Smooth muscle cell of the pulmonary artery (primary cell): ENCODE measurements at places on chromosomes 13 and 19. TPM values are rescaled to one million over a fixed set of nuclear protein-coding genes. Genes with fewer than 3 reads are reported as not detected.

The PSG1 gene
- 1.7 TPM in 1 of 2 replicates, not detected in the other for total RNA-seq

The SIGLEC8 gene
- not detected in 2 replicates for total RNA-seq

The LILRA2 gene
- total RNA-seq, result not detected in 2 replicates

The LGALS14 gene
- not detected in 2 replicates for total RNA-seq

The ZNF525 gene
- total RNA-seq, result 6.0 and 9.1 TPM in 2 replicates

The CNFN gene
- not detected in 2 replicates for total RNA-seq

The CLC gene
- not detected in 2 replicates for total RNA-seq

The FXYD3 gene
- not detected in 2 replicates for total RNA-seq

The ZFP36 gene
- 3.0 and 3.3 TPM in 2 replicates for total RNA-seq

The FARP1 gene
- total RNA-seq, result 21.5 and 42.6 TPM in 2 replicates

The FPR1 gene
- total RNA-seq, result 0.20 TPM in 1 of 2 replicates, not detected in the other

The MRPL34 gene
- 31.6 and 31.7 TPM in 2 replicates for total RNA-seq

The RNF113B gene
- total RNA-seq, result not detected in 2 replicates

The TSSK6 gene
- 1.7 and 1.8 TPM in 2 replicates for total RNA-seq

The ZNF44 gene
- total RNA-seq, result 8.0 and 8.4 TPM in 2 replicates

The CLDN10 gene
- total RNA-seq, result 0.59 and 3.4 TPM in 2 replicates

The HSPB6 gene
- 106 and 161 TPM in 2 replicates for total RNA-seq
